ENCODE measurements at places on chromosomes 13 and 19.

DNA sequence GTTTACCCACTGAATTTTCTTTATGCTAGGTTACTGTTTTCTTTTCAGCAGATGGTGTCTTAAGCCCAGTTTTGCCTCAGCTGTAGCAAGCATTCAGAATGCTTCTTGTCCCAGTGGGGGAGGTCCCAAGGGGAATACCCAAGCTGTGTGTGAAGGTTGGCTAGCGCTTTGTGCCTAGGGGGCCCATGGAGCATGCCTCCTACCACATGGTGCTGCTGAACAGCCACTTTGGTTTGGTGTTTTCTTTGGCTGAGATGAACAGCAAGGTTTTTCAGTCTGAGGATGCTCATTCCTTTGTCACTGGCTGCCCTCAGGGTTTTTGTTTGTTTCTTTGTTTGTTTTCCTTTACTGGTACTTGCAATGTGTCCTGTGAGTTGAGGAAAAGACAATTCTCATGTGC, 99.0 kb downstream of the PCDH20 start:
- DNase-seq: no peak

DNA sequence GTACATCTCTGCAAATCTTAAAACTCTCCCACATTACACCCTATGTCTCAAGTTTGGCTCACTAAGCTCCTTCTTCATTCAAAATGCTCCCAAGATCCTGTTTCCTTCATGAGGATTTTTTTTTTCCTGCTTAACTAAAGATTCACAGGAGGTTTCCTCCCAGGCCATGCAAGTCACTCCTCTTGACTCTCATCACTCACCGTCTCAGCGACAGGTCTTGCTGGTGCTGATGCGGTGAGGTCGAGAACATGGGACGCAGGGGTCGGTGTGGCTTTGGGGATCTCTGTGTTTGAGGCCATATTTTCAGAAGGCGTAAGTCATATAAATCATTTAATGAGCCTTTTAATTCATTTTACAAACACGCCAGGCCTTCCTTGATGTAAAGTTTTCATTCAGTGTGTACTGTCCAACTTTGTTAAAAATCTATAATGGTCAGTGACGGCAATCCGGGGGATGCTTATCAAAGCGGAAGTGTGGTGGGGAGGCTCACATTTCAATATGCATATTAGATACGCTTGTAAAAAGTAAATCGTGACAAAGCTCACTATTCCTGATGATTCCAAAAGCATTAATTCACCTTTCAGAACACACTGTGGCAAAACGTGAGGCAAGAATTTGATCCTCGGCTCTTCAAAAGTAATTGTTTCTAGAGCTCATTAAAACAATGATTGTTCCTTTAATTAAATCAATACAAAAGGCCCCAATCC, 20.4 kb downstream of the EFNB2 start:
- no peak for DNase-seq

DNA sequence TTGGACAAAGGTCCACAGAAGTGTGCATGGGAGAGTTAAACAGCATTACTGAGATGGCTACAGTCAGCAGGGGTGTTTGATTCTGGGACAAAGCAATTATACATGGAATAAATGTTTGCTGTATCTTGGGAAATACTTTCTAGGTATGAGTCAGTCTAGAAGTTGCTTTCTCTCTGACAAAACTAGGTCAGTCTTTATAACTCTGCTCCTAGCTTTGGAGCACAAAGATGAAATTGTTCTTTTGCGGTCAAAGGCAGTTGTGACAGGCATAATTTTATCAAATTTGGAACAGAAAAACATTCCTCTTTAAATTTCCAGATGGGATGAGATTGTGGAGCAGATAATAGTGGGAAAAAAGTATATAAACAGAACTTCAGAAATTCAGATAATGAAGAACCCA, 1045.4 kb upstream of the MIR17HG start:
- no peak for DNase-seq

DNA sequence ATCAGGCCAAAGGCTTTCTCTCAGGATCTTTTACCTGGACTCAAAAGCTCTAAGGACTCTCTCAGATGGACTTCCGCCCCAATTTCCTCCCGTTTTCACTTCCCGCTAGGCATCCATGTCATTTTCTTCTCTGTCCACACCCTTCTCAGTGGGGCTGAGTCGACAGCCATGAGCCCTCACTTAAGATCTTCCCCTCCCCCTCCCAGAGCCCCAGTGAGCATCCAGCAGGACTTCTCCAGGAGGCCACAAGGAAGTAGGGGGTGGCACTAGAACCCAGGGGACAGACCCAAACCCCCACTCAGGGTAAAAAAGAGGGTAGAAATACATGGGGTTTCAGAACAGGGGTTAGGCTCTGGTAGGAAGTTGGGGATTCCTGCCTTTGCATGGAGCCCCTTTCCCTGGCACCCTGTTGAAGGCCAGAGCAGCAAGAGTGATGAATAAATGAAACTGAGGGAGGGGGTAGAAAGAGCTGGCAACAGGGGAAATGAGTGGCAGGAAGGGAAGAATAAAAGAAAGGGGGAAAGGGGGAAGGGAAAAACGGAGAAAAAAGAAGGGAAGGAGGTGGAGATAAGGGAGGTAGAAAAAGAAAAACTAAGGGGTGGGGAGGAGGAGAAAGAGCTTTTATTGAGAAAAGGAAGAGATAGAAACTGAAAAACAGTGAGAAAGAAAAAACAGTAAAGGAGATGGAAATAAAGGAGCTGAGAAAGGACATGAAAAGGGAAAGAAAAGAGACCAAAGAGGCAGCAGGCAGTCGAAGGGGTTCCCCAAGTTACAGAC, 42.3 kb downstream of the DEDD2 start:
- DNase-seq: no peak

GRCh38 chr19:48868114-48868886, at the start of gene PLEKHA4:
Gene PLEKHA4 (minus strand): TSS chr19:48868617. CDS start chr19:48867620, 997 bp downstream.
- no peak for DNase-seq

GRCh38 chr19:43842007-43842406, 14.9 kb downstream of the ZNF283 start:
- no peak for DNase-seq

- DNase-seq: no peak
Measured at GRCh38 chr19:41548954-41549688, 26.8 kb upstream of the CEACAM21 start.

GRCh38 chr19:57583521-57584416, at the start of gene ZIK1:
Gene ZIK1 (plus strand): TSS chr19:57584145. CDS start chr19:57584357, 212 bp downstream.
- peak; percentile 43 for DNase-seq

GRCh38 chr19:32543115-32543900, 37.7 kb upstream of the PDCD5 start:
- DNase-seq: no peak

DNA sequence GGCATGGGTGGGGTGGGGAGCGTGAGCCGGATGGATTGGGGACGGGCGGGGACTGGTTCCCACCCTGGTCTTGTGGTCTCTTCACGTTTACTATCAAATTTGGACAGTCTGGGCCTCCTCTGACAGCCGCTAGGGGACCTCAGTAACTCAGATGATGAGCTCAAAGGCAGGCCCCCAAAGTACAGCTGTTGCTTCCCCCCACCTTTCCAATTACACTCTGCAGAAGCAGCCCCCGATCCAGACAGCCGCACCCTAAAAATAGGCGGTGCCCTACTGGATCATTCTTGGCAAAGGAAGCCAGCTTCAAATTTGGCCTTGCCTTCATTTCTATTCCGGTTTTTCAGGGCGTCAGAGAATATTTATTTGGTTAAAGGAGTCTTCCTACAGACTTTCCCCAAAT, 1.9 kb upstream of the FOXO1 start:
- DNase-seq: no peak

GRCh38 chr13:51552027-51552426, 32.2 kb upstream of the WDFY2 start:
- DNase-seq: no peak

DNA sequence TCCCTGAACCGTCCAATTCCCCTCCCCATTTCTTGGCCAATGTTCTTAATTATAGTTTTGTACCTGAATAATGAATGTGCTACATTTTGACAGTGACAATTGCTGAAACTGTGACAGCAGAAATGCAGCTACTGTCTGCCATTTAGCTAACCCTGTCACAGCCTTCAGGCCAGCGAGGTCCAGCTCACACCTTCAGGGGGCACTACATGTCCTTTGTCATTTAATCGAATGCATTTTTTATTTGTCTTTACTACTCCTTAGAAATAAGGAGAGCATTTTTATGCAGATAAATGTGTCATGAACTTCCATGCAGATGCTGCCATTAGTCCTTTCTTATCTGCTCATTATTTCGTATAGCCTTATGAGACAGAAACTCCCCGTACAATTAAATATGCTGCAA, 159.9 kb downstream of the MZT1 start:
- no peak for DNase-seq

DNA sequence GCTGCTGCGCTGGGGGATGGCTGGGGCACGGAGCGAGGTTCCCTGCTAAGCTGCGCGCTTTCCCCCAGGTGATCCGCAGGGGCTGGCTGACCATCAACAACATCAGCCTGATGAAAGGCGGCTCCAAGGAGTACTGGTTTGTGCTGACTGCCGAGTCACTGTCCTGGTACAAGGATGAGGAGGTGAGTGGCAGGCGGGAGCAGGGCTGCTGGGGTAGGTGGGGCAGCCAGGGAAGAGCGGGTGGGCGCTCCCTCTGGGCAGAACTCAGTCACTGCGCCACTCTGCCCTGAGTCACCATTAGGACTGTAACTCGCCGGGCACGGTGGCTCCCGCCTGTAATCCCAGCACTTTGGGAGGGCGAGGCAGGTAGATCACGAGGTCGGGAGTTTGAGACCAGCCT, 23.8 kb downstream of the TMED1 start:
- no peak for DNase-seq

DNA sequence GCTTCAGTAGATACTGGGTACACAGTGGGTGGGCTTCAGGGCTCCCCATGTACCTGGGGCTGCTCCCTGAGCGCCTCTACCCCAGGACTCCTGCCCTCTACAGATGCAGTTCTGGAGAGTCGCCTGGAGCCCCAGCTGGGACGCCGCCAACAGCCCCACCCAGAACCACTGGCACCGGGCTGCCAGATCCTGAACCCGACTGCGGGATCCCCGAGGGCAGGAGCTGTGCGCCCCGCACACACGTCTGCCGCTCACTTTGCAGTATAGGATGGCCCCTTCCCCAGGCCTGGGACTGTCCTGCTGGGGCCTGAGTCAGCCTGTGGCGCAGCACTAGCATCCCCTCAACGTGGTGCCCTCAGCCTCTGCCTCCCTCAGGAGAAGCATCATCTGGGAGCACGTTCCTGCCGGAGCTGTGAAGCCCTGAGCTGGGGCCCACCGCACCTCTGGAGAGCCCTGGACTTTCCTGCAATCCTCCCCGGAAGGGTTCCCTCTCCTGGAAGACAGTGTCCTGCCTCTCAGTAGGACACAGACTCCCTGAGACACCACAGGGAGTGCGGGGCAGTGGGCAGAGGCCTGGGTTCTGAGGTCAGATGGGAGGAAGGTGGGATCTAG, 3.7 kb downstream of the REXO1 start:
- DNase-seq: no peak

GRCh38 chr13:43880214-43880855, 631 bp downstream of the LACC1 start:
- DNase-seq: no peak

DNA sequence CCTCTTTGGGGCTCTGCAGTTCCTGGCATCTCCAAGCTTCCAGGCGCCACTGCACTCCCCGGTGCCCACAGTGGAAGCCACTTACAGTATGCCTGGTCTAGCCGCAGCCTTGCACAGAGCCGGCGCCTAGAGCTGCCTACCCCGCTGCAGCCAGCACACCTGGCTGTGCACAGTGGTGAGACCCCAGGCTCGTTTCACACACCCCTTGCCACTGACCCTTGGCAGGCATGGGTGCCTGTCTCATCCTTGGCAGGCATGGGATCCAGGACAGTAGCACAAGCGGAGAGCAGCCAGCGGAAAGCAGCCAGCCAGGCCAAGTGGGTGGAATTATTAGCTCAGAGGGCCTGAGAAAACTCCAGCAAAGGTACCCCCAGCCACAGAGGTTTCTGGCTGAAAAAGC, 86.0 kb downstream of the SERP2 start:
- no peak for DNase-seq

- no peak for DNase-seq
Measured at GRCh38 chr13:38462605-38463004, 113.0 kb downstream of the UFM1 start.

- DNase-seq: no peak
Measured at GRCh38 chr19:16446108-16446723, 25.6 kb downstream of the EPS15L1 start.

DNA sequence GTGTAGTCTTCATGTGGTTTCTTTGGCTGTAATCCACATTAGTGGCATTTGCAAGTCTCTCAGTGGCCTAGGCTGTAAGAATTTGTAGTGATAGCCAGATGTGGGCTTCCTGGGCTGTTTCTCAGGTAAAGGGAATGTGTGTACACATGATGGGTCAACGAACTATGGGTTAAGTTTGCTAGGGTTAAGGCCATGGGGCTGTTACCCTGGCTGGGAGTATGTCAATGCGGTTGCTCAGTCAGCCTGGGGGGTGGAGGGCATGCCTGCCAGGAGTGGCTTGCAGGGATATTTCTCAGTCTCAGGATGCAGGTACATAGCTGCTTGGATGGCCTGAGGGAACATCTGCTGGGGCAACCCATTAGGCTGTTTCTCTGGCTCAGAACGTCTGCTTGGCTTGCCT, 13.4 kb downstream of the CYSLTR2 start:
- no peak for DNase-seq

DNA sequence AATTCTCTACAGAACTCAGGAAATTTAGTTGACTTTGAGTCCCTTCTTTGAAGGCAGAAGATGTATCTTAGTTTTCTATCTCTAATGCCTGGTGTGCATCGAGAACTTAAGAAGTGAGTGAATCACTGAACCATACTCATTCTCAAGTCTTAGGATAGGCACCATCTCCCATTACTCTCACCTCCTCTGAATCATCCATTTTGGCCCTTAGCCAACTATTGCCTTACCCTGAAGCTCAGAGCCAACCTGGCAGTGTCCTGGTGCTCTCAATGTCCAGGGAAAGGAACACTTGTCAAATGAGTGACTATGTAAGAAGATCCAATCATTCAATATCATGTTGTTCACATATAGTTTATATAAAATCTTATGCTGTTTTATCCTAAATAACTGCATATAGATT, 146.6 kb downstream of the RGCC start:
- DNase-seq: no peak

DNA sequence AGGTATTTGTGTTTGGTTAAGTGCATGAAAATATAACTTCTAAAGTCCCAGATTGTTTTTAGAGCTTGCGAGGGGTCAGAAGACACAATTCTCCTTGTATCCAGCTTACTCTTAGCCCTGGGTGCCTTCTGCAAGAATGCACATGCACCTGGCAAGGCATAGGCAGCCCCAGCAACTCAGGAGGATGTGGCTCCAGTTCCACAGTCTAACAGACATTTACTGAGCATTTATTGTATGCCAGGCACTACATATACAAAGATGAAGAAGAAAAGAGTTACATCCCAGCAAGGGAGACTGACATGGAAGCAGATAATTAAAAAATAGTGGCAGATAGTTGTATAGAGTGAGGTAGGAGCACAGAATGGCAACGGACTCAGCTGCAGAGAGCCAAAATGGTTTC, 101.1 kb upstream of the FRY start:
- DNase-seq: no peak

- no peak for DNase-seq
Measured at GRCh38 chr13:97460853-97461252, 26.9 kb downstream of the RAP2A start.

- DNase-seq: no peak
Measured at GRCh38 chr13:109745702-109746101, 40.7 kb downstream of the IRS2 start.

All from substantia nigra (tissue), 51 donors.